Stimulated activated CD4-positive, alpha-beta T cell treated with anti-CD3 and anti-CD28 coated beads, TNF-alpha, amount 100 ng/mL, for 24 hours (primary cell): ENCODE measurements at places on chromosomes 2 and 18.
A peak's percentile ranks its signal among the peaks of the same experiment; 100 is the strongest.

DNA sequence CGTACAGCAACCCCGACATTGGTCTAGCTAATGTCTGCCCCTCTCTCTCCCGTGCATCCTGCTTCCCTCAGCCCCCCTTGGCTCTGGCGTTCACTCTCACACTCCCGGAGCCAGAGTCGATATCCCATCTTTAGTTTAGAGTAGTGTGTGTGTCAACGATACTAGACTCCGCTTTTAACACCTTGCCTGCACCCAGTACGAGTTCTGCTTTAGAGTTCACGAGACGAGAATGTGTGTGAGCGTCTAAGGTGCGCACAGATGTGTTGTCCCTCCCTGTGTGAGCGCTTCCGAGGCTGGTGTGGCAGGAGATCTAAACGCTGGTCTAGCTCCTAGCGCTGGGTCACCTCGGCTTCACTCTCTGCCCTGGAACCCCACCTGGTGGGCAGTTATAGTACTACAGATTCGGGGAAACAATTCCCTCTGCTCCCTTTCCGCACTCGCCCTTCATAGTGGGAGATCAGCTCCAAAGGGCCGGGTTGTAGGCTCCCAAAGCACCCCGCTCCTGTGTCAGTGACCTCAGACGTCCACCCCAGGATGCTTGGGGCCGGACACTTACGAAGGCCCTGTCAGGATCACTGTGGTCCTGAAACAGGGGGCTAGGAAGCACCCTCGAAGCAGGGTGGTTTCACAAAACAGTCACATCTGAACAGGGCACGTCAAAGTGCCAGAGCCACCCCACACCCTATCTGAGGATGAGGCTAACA lies 2.6 kb upstream of the CYP26B1 start:
- peak; percentile 49 for DNase-seq

- no peak for DNase-seq
Observed at GRCh38 chr2:201761101-201761500, 19.6 kb downstream of the ALS2 start.

GRCh38 chr18:67875060-67875459 lies 358.5 kb upstream of the DSEL start:
- no peak for DNase-seq

DNA sequence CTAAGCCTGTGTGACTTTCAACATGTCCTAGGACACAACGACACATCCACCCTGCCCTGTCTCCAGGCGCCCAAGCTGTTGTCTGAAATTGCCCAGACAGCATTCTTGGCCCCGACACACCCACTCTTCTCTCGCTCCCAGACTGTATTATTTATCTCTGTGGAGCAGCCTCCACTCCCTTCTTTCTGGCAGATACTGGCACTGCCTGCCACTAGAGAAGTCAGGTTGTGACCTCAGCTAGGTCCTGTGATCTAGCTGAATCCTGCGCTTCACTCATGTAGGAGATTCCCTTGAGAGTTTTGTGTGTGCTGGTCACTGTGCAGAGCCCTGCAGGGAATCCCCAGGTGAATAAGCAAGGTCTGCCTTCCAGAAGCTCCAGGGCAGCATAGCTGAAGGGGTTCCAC lies 77.1 kb upstream of the TNP1 start:
- no peak for DNase-seq

GRCh38 chr2:3091696-3092095 lies 285.9 kb downstream of the EIPR1 start:
- no peak for DNase-seq

GRCh38 chr18:38445804-38446145 lies 880.2 kb upstream of the CELF4 start:
- DNase-seq, result no peak

- no peak for DNase-seq
Observed at GRCh38 chr2:96760986-96761832, 507 bp downstream of the CNNM4 start.

DNA sequence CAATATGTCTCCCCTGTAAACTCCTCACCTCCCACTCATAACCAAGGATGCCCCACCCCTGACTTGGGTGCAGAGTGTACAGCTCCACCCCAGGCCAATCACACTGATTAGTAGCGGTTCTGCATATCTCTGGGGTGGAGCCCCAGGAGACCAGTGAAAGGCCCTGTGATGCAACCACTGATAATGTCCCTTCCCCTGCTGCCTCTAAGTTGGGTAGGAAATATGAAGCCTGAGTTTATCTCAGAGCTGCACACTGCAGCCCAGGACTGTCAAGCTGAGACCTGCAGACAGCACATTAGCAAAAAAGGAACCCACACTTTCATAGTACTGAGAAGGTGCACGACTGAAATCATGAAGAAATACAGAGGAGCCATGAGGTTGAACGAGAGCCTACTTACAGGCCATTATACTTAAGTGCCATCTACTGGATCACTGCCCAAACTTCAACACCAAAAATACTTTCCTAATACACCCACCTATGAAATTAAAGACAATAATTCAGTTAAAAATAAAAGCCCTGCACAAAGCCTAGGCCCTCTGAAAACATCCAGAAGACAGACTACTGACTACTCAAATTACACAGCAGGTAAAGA lies 455.4 kb upstream of the LRRTM4 start:
- no peak for DNase-seq

GRCh38 chr2:62938126-62938525 lies 112.5 kb upstream of the OTX1 start:
- no peak for DNase-seq

DNA sequence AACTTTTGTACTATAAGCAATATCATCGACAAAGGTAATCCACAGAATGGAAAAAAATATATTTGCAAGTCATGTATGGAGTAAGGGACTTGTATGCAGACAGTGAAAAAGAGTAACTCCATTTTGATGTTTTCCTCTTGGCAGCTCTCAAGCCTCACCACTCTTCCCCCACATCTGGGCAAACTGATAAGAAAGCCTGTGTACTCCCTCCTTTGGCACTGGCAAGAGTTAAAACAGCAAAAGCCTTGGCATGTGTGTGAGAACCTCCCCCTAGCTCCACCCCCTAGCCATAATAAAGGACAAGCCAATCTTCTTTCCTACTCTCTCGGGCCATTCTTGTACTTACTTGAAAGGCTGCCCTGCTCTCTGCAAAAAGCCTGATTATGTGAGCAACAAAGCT lies 335.2 kb downstream of the LRATD1 start:
- no peak for DNase-seq

- DNase-seq, result no peak
Observed at GRCh38 chr2:163834221-163834620, 98.4 kb upstream of the FIGN start.

- DNase-seq, result no peak
Observed at GRCh38 chr2:200411831-200412230, 98.0 kb downstream of the KCTD18 start.

- DNase-seq, result no peak
Observed at GRCh38 chr2:102049756-102050443, 58.1 kb downstream of the IL1R2 start.

GRCh38 chr2:28338046-28338817 lies 54.4 kb upstream of the FOSL2 start:
- DNase-seq, result no peak

DNA sequence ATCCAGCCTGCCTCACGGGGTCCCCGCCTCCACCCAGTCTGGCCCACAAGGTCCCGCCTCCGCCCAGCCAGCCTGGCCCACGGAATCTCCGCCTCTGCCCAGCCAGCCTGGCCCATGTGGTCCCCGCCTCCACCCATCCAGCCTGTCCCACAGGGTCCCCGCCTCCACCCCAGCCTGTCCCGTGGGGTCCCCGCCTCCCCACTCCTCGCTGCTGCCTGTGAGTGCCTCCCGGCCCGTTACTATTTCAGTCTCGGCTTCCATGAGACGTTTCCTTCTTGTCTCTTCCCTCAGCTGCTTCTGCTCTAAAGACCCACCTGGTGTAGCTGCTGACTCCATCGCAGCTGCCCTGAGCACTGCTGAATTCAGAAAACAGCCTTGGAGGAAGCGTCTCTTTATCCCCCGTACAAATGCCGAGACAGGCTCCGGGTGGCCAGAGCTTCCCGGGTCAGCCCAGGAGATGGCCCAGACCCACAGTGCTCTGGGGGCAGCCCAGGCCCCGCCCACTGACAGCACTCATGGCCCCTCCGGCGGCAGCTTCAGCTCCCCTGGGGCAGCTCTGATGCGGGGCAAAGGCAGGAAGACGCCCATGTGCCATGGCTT lies 69.8 kb downstream of the NFATC1 start:
- DNase-seq, result no peak

GRCh38 chr2:150424406-150424805 lies 63.1 kb downstream of the RND3 start:
- no peak for DNase-seq

GRCh38 chr2:176093898-176094249 lies 1.4 kb downstream of the HOXD13 start:
- no peak for DNase-seq

- DNase-seq, result no peak
Observed at GRCh38 chr2:169513926-169514325, 4.4 kb downstream of the KLHL41 start.

DNA sequence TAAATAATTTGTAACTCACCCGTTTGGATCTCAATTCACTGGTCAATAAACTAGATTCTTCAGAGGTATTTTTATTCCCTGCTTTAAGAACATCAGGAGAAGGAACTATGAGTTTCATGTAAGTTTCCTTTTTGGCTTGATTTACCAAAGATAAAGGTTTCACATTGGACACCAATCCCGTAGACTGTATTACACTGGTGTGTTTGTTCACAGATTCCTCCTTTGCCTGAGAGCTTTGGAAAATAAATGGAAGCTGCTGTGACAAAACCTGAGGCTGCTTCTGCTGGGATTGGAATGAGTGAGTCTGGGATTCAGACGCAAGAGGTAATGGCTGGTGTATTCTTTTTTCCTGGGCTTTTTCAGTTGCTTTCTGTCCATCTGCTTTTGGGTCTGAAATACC lies 151.8 kb upstream of the WDSUB1 start:
- DNase-seq, result no peak
